Esophagus mucosa (tissue), 1 donor: ENCODE measurements at places on chromosomes 11 and 22. TPM values are rescaled to one million over a fixed set of nuclear protein-coding genes. Genes with fewer than 3 reads are reported as not detected.

APOA5 gene
- not detected for total RNA-seq

TMEM9B gene
- 41.8 TPM for total RNA-seq

OR5P2 gene
- not detected for total RNA-seq

LRRC56 gene
- total RNA-seq, result 1.3 TPM

SYT8 gene
- total RNA-seq, result 22.4 TPM

HEPN1 gene
- not detected for total RNA-seq

ELFN2 gene
- total RNA-seq, result not detected

IRF7 gene
- 19.5 TPM for total RNA-seq

TRPM5 gene
- not detected for total RNA-seq

TRIM68 gene
- 4.7 TPM for total RNA-seq

RAG2 gene
- total RNA-seq, result not detected

RELA gene
- 50.3 TPM for total RNA-seq

TTC36 gene
- total RNA-seq, result not detected

NPTXR gene
- total RNA-seq, result 0.44 TPM

NRXN2 gene
- total RNA-seq, result 0.12 TPM

COX8A gene
- total RNA-seq, result 461 TPM

LMO1 gene
- total RNA-seq, result not detected

ANGPTL5 gene
- total RNA-seq, result not detected
